ENCODE measurements at places on chromosomes 2 and 18.

DNA sequence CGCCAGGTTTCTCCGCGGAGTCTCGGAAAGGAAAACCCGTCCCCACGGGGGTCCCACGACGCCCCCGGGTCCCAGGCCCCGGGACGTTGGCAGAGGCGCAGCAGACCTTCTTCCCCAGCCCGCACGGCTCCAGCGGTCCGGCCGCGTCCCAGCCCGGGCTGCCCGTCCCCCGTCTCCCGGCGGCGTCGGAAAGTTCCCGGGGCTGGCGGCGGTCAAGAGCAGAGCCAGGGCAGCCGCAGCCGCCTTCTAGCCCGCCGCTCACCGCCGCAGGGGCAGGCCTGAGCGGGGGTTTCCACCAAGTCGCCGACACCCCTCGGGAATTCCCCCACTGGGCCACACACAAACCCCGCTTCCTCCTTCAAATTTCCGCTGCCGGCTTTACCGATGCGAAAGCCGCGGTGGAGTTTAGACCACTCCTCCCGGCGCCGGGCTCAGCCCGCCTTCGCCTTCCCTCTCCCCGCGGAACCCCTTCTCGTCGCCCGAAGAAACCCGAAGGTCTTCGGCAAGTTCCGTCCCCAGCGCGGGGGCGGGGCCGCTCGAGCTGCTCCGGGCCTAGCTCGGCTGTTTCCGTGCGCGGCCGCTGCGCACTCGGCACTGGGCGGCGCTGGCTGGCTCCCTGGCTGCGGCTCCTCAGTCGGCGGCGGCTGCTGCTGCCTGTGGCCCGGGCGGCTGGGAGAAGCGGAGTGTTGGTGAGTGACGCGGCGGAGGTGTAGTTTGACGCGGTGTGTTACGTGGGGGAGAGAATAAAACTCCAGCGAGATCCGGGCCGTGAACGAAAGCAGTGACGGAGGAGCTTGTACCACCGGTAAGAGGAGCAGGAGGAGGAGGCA lies at the start of gene CREB1:
TSS of gene CREB1 (plus strand) at position 633 of the 830 bp plus-strand sequence. CDS start 25,674 bp downstream, outside the sequence.
- peak; percentile 100 for DNase-seq

DNA sequence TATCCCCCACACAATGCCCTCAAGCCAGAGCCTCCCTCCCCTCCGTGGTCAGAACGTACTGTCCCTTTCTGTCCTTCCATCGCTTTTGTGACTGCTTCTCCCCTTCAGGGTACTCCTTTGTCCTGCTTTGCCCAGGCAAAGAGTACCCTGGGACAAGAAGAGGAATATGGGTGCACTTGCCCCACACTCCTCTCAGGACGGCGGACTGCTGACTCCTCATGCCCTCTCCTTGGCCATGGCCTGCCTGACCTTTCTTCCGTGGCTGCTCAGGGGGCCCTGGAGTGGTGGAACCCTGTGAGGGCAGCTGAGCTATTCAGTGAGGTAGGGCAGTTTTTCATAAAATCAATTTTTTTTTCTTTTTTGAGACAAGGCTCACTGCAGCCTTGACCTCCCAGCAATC lies 18.7 kb downstream of the C2orf74 start:
- no peak for DNase-seq

GRCh38 chr2:172168917-172169346 lies 66.2 kb upstream of the DLX2 start:
- DNase-seq: no peak

DNA sequence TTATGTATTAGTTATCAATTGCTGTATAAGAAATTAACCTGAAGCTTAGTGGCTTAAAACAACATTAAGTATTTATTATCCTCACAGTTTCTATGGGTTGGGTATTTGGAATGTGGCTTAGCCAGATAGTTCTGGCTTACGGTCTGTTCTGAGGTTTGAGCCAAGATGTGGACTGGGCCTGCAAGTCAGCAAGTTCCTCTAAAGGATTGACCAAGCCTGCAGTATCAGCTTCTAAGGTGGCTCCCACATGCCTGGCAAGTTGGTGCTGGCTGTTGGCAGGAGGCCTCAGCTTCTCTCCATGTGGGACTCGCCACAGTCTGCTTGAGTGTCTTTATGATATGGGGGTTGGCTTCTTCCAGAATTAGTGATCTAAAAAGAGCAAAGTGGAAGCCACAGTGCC lies 45.0 kb upstream of the TCF4 start:
- DNase-seq: no peak

GRCh38 chr2:36967236-36967876 lies 1.0 kb upstream of the STRN start:
- DNase-seq: no peak

DNA sequence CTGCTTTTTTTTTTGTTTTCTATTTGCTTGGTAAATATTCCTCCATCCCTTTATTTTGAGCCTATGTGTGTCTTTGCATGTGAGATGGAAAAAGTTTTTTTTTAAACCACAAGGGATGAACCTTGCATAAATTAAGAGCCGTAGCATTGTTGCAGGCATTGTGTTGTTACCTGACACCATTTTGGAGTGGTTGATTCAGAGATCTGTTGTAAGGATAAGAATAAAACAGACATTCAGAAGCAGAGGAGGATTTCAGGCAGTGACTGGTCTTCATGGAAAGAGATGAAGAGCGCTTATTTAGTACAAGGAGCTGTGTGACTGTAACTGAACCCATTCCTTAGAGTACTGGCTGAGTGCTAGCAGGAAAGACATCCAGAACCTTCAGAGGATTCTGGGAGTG lies 101.2 kb downstream of the LTBP1 start:
- no peak for DNase-seq

DNA sequence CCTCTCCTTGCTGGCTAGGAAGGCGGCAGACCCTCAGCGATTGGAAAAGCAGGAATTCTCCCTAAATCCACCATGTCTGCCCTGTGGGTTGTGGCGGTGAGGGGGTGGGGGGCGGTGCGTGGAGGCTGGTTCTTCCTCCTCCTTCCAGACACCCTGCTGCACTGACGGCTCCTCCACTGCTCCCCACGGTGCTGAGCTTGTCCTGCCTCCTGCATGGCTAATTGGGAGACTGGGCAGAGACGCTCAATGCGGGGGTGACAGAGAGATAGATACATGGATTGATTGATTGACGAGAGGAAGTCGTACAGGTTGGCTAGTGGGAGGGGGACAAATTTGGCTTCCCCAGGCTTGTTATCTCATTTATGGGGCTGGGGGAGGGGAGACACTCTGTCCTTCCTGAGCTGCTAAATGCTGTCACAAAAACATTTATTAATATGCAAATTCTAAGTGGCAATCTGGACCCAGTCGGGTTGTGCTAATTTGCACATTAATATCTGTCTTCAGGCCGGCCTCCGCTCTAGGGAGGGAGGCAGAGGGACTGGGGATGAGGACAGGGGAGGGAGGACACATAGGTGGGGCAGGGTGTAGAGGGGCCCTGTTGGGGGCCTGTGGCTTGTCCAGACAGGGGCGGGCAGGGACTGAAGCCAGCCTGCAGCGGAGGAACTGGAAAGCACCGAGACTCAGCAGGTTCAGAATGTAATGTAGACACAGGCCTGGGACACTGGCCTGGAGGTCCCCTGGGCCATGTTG lies 181.6 kb downstream of the CELF4 start:
- DNase-seq: no peak

GRCh38 chr2:1636791-1637415 lies 107.4 kb downstream of the PXDN start:
- DNase-seq: no peak

- no peak for DNase-seq
Observed at GRCh38 chr2:141468761-141469160, 662.1 kb downstream of the LRP1B start.

GRCh38 chr2:233331536-233331935 lies 22.8 kb upstream of the DGKD start:
- DNase-seq: peak; percentile 55

GRCh38 chr2:84716564-84716963 lies 164.3 kb downstream of the TRABD2A start:
- DNase-seq: no peak

- DNase-seq: no peak
Observed at GRCh38 chr2:241560883-241561474, 2.4 kb downstream of the BOK start.

DNA sequence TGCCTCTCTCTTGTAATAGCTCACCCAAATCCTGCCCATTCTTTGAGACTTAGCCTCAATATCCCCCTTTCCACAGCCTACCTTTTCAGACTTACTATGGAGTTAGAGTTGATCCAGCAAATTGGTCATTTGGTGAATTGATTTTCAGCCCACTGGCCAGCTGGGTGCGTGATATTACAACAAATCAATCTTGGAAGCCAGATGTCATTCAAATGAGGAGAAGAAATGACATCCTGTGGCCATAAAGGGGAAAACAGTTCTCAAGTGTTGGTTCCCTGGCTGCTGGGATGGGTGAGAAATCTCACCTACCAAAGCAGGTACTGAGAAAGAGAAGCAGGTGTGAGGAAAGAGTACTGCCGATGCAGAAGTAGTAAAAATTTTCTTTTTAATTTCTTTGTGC lies 36.7 kb upstream of the FOXI3 start:
- no peak for DNase-seq

- no peak for DNase-seq
Observed at GRCh38 chr2:230246206-230246605, 20.7 kb downstream of the SP140 start.

DNA sequence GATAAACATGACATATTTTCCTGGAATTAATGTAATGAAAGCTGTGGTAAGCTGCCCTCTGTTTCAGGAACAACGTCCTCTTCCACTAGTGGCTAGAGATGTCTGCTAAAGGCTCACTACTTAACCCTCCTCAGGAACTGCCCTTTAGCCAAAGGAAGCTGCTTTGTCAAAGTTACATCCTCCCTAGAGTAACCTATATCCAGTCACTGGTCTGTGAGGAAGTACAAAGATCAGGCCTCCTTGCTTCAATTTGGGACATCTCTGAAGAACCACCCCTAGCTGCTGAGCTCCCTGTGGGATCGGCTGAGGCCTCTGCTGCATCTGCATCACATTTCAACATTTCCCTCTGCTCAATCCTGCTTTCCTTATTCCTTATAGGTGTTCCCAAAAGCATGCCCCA lies 107.8 kb downstream of the PRELID3A start:
- no peak for DNase-seq

DNA sequence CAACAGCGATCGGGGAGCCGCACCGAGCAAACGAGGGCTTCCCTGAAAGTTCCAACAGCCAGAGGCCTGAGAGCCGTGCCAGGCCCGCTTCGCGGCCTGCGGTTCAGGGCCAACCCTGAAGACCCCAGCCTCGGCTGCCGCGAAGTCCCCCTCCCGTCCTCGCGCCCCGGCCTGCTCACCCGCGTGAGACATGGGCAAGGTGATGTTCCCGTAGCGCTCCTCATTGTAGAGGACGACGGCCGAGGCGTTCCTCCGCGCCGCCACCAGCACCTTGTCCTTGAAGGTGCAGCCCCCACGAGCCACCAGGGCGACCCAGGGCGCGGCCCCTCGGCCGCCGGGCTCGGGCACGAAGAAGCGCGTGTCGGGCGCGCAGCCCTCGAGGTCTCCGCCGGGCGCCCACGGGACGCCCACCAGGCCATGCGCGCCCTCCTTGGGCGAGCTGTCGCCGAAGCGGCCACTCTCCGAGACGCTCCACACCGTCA lies 510 bp downstream of the RNF149 start:
- DNase-seq: no peak

- DNase-seq: no peak
Observed at GRCh38 chr18:68148863-68149262, 566.0 kb downstream of the TMX3 start.
